M059J (cell line): ENCODE measurements at places on chromosomes 6 and 20. TPM values are rescaled to one million over a fixed set of nuclear protein-coding genes. Genes with fewer than 3 reads are reported as not detected.
A peak's percentile ranks its signal among the peaks of the same experiment; 100 is the strongest.

- peak; percentile 46 for DNase-seq
Observed at GRCh38 chr6:100382767-100383195, 81.9 kb downstream of the SIM1 start.

- DNase-seq: peak; percentile 61
Observed at GRCh38 chr6:24720131-24720603, 1.2 kb upstream of the C6orf62 start.

- no peak for DNase-seq
Observed at GRCh38 chr20:50682947-50683530, 8.3 kb downstream of the RIPOR3 start.

GRCh38 chr6:99019381-99019780, 71.6 kb upstream of the FBXL4 start:
- peak; percentile 26 for DNase-seq

DNA sequence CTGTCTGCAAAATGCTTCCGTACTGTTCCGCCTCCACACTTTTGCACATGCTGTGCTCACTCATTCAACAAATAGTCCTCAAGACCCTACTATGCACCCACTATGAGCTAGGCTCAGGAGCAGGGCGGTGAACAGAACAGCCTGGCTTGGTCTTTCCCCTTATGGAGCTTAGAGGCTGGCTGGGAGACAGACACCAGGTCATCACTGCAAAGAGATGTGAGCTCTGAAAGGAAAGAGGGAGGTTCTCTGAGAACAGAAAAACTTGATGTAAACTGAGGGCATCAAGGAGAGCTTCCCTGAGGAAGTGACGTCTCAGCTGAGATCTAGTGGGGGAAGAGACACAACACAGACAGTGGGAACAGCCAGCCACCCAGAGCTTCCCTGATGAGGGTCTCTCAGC, 31.0 kb upstream of the TGM2 start:
- DNase-seq: no peak

DNA sequence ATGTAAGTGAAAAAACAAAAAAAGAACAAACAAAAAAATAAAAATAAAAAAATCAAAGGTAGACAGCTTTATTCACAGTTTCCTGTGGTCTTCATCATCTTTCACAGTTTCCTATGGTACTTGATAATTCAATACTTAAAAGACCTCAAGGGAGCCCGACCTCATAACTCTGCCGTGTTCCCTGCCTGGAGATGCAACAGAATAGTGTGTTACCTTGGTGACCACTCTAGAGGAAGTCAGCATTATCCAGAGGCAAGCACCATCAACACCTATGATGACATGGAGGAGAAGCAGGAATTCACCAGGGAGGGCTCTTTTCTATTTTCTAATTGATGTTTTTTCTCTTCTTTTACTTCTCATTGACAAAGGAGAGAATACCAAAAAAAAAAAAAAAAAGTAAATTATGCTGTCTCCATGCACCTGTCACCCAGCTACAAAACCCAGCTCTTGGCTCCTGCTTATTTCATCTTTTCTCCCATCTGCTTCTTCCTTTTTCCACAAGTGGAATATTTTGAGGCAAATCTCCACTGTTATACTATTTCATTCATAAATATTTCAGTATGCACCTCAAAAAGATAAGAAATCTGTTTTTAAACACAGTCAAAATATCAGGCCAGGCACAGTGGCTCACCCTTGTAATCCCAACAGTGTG, 95.8 kb upstream of the STXBP5 start:
- DNase-seq: no peak

DNA sequence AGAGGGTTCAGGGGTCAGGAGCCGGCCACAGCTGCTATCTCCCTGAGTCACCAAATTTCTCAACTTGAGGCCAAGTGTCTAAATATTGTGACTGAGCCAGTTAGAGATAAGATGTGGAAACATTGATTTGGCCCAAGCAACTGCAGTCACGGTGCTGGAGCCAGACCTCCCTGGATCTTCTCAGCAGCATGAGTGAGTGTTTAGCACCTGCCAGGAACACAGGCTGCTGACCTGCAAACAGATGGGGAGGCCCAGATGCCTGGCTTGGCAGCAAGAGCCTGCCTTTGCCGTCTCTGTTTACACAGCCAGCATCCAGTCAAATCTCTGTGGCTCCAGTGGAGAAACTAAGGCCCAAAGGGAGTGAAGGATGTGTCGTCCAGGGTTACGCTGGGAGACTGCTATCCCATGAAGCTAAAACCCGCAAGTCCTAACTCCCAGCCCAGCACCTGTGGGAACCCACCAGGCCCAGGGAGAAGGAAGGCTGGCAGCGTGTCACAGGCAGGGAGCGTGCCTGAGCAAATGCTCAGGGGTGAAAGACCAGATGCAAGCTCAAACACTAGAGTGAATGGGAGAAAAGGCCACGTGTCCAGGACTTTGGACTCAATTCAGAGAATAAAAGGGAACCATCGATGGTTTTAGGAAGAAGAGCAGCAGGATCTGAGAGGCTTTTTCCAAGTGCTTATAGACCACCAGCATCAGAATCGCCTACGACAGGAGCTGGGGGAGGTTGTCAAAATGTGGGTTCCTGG, 15.9 kb upstream of the PTGIS start:
- peak; percentile 85 for DNase-seq

- no peak for DNase-seq
Observed at GRCh38 chr6:90388395-90388794, 91.8 kb upstream of the BACH2 start.

GRCh38 chr20:33162313-33162712, 5.6 kb upstream of the BPIFA2 start:
- no peak for DNase-seq

DNA sequence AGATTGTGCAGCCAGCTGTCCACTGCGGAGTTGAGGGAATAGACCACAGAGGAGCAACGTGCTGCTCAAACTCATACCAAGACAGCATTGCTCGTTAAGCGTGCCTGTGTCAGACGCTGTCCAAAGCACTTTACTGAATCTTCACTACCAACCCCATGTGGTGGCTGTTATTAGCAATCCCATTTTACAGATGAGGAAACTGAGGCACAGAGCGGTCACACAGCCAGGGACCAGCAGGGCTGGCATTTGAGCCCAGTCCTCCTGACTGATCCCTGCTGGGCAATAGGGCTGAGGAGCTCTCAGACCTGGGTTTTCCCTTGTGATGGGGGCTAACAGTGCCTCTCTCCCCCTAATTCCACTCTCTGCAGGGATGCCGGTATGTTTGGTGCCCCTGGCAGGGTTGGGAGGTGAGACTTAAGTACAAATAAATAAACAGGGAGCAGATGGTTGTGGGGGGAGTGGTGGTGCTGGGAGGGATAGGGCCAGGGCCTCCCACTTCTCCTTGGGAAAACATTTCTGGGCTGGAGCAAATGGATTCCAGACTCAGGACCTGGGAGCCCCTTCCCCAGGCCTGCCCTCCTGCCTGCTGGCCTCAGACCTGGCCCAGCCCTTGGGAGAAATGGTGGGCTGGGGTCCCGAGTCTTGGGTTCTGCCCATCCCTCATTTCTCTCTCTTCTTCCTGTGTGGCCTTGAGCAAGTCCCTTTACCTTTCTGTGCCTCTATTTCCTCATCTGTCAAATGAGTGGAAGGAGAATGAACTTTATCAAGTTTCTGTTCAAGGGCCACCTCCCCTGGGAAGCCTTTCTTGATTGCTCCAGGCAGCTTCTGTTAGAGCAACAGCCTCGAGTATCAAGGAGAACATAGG, 17.7 kb downstream of the SRXN1 start:
- DNase-seq: no peak

DNA sequence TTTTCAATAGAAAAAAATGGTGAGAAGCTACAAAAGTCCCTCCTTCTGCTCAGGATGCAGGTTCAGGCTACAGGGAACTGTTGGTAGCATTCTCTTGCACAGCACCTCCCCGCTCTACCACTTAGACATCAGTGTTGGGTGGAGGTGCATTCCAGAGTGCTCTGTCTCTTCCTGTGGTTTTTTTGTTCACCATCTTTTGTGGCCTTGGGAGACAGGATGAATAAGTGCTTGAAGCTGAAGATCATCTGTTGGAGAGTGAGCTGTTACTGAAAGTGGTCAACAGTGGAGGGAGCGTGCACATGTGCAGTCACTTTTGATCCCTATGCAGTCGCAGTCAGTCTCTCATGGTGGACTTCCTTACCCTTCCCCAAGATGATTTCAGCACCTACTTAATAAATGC, 16.6 kb upstream of the BTBD3 start:
- DNase-seq: peak; percentile 99

EMILIN3 gene
- not detected in 2 replicates for total RNA-seq

LGSN gene
- total RNA-seq: 0.07 TPM in 1 of 2 replicates, not detected in the other
